MV-4-11 (cell line): ENCODE measurements at places on chromosomes 2 and 18.

DNA sequence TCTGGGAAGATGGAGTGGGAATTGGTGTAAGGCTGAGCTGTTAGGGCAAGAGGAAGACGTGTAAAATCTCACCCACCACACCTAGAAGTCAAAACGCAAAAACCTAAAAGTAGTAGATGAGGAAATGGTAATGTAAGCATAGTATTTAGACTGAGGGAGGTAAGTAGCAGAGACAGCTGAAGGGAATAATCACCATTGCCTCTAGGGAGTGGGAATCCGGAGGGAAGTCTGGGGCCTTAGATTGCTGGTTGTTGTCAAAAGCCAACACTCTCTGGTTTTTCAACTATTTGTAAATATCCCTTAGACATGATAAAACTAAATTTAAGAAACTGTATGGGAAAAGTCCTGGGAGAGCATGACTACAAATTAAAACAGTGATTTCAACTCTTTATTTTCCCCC, 28.7 kb upstream of the MYCN start:
- no peak for DNase-seq

GRCh38 chr2:214747992-214748391, 61.5 kb downstream of the BARD1 start:
- DNase-seq, result no peak

DNA sequence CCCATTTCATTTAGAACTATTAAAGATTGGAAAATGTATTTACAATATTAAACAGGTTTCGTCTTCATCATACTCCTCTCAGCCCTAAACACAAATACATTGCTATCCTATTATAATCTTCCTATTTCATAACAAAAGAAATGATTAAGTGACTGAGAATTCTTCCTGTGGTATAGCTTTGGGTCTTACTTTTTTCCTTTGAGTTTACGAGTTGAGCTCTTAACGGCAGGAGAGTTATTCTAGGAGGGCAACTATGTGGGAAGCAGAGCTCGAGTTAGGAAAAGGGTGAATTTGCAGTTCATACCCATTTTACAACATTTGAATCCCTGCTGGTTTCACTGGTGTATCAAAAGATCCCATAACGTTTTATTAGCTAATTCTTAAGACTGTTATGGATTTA, 105.0 kb downstream of the FIGN start:
- DNase-seq, result no peak

DNA sequence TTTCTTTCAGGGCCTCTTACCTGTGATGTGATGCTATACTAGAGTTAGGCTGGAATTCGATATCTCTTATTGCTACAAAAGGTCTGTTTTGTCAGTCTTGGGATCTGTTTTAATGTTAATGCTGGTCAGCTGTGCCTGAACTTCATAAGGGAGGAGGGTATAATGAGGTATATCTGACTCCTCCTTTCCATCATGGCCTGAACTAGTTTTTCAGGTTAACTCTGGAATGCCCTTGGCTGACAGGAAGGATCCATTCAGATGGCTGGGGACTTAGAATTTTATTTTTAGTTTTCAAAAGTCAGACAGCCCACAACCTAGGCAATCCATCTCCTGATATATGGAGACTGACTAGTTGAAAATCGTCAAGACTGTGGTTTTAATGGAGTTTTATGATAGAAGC, 35.9 kb upstream of the TBC1D8 start:
- DNase-seq, result no peak
